ENCODE measurements at places on chromosomes 7 and 10. TPM values are rescaled to one million over a fixed set of nuclear protein-coding genes. Genes with fewer than 3 reads are reported as not detected.
A peak's percentile ranks its signal among the peaks of the same experiment; 100 is the strongest.

- DNase-seq = no peak
These were observed 46.0 kb downstream of the NAMPT start for GRCh38 chr7:106238830-106239229.

DNA sequence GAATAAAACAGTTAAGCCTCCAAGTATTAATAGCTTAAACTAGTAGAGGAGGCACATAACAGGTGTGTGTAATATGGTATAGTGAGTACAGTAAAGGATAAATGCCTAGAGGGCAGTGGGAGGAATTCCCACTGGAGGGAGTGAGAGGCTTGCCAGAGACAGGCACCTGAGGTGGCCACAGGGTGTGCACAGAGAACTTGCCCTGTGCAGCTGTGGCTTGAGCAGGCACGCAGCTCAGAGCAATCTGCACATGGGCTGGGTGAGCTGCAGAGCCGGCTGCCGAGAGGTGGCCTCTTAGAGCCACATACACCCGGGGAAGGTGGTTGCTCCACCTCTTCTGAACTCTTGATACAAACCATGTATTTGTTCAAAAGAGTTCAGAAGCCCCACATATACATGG is 237.1 kb downstream of the COBL start:
- no peak for DNase-seq

DNA sequence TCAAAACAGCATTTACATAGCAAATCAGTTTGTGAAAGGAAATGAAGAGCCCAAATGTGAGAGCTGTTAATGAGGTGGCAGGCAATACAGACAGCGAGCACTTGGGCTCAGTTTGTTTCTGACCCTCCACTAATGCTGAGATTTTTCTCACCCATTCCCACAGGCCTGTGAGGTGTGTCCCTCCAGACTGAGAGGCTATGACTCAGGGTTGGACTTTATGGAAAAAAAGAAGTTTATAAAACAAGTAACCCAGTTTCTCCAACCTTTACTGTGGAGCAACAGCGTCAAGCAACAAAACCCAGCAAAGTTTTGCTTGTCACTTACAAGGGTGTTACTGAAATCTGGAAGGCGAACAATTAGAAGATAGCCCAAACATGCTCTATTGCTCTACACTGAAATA is 4.9 kb upstream of the FEZF1 start:
- DNase-seq = no peak

GRCh38 chr7:50226145-50226544 is 78.4 kb upstream of the IKZF1 start:
- no peak for DNase-seq

Gene PTPRN2
- 2.5 TPM for total RNA-seq

Gene LEP
- not detected for total RNA-seq

GRCh38 chr7:42096681-42097561 is 140.1 kb downstream of the GLI3 start:
- no peak for DNase-seq

DNA sequence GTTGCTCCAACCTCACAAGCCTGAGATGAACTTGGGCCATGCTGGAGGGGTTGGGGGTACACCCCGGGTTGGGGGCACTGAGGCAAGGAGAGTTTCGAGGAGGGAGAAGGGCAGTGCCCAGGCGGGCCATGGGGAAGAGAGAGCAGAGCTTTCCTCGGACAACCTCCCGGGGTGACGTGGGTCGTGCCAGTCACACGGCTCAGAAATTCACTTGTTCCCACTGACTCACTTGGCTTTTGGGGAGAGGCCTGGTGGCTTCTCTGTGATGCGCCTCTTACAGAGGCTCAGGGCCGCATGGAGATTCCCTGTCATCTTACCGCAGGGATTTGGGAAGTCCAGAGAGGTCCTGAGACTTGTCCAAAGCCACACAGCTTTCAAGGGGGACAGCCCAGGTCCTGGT is 2.9 kb downstream of the LAT2 start:
- no peak for DNase-seq

DNA sequence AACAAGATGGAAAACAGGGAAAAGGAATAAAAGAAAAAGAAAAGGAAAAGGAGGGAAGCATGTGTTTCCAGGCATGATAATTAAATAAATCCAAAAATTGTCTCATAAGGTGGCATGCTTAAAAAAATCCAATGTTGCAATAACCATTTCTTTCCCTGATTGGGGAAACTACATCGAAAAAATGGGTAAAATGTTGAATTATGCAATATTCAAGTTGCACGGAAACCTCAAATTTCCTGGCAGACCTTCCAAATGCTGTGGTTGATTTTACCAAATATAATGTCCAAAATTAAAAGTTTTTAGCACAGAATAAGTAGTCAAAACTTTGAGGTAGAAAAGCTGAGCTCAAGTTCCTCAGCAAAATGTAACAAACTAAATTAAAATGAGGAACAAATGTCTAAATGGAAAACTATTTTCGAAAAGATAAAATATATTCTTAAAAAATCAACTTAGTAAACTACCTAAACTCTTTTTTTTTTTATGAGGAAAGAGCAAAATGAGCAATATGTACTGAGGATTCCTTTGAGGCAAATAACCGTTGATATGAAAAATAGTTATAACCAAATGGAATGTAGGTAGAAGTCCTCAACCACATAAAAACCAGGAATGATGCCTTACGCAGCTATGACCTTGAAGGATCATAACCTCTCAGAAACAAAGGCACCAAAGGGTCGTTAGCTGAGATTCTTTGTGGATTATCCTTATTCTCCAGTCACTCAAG is 52.6 kb downstream of the MACC1 start:
- DNase-seq = no peak

GRCh38 chr10:70296406-70296899 is 12.6 kb upstream of the NPFFR1 start:
- no peak for DNase-seq

DNA sequence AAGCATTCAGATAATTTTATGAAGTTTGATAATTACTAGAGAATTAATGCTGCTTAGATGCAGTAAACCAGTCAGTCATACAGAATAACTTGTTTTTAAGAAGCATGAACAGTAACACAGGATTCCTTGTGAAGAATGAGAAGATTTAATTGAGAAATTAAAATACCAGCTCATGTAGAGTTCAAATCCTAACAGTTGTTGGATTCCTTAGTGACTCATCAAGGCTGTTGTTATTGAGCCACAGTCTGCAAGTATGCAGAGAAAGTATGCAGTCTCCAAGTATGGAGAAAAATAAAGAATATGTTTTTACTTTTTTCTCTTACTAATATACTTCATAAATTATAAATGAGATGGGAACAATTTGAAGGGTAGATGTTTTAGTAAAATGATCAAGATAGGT is 30.2 kb upstream of the CYP26C1 start:
- peak; percentile 32 for DNase-seq
